Stimulated activated naive B cell treated with anti-CD40 and anti-IgM and Interleukin-4, amounts not matched to agents 10 μg/mL and 1 μg/mL and 100 μg/mL, for 72 hours (primary cell): ENCODE measurements at places on chromosomes 6 and 20.

DNA sequence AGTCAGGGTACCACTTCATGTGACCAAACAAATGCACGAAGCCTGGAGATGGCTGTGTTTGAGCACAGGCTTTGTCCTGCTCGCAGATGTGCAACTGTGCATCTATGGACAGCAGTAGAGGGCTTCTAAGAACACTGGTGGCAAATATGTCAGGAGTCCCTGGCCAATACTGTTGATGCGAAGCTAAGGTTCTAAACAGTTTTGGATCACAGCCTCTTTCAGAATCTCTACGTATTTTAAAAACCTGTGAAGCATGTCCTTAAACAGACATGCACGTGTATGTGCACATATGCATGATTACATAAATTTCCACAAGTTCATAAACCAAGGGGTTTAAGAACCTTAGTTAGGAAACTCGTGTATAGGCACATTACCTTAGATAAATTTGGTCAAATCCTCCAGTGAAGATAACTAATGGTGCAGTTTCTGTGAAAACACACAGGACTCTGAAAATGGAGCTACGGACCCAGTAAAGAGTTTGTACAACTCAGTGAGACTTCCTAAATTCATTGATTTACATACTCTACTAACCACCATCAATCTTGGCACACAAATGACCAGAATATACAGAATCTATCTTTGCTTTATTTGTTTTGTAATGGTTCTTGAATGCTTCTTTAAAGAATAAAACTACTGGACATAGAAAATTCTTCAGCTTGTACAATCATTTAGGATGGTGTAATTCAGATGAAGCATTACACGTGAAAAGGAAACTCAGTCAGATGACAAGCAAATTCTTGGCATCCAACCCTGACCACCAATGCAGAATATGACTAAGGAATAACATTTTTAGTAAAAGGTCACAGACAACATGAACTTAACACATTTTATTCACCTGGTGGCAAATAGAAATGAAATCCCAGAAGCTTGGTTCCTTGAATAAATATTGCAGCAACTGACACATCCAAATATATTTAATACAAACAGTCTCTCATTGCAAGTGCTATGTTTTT lies 27.4 kb downstream of the KCNQ5 start:
- H3K36me3 ChIP-seq = peaks cover 4% of the 10 kb centered on the region
- peaks cover 81% of the 10 kb centered on the region for H3K4me1 ChIP-seq
- peak overlapping the region; percentile 26 for H3K4me3 ChIP-seq
- H3K27ac ChIP-seq = peak overlapping the region; percentile 68
- H3K27me3 ChIP-seq = no peaks in the 10 kb centered on the region

DNA sequence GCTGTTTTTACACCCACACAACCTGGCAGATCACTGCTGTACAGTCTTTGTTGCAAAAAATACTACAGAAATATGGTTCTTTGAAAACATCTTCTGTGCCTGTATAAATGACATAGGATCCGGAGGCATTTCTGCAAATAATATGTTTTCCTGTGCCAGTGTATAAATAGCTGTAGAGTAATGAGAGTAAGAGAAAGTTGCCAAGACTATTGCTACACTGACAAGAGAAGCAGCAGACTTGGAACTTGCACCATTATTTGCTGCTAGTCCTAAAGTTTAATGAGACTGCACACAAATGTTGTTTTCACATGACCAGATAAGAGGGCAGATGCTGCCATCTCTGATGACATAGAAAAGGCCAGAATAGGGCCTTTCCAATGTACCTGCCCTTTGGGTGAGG lies 50.0 kb upstream of the DTNBP1 start:
- H3K27ac ChIP-seq = no peak overlapping the region
- DNase-seq = no peak
- H3K4me3 ChIP-seq = no peak overlapping the region
- H3K36me3 ChIP-seq = peaks cover 11% of the 10 kb centered on the region
- H3K4me1 ChIP-seq = peaks cover 5% of the 10 kb centered on the region
- H3K27me3 ChIP-seq = no peaks in the 10 kb centered on the region

GRCh38 chr6:106064142-106064541 lies 22.0 kb upstream of the PRDM1 start:
- H3K36me3 ChIP-seq = no peaks in the 10 kb centered on the region
- DNase-seq = no peak
- H3K27ac ChIP-seq = no peak overlapping the region
- peaks cover 5% of the 10 kb centered on the region for H3K27me3 ChIP-seq
- H3K4me1 ChIP-seq = no peaks in the 10 kb centered on the region

DNA sequence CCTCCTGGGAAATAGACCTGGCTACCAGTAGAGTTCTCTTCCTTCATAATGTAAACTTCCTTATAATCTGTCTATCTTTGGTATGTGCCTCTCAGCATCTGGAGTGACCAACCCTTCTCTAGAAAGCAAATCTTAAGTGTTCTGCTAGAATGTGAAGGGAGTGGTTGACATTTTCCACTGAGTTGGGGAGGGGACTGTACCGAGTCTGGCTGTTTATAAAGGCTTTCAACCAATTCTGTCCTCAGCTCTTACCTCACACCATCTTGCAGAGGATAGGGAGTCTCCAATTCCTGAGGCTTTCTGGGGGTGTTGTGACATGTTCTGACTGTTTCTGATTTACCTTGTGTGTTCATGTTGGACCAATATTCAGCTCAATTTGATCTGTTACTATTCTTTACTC lies 39.6 kb downstream of the FAM217A start:
- H3K36me3 ChIP-seq = peaks cover 67% of the 10 kb centered on the region
- H3K27me3 ChIP-seq = no peaks in the 10 kb centered on the region
- H3K4me1 ChIP-seq = peaks cover 24% of the 10 kb centered on the region
- no peak overlapping the region for H3K27ac ChIP-seq
- H3K4me3 ChIP-seq = no peak overlapping the region

GRCh38 chr20:23823621-23824324 lies 2.8 kb downstream of the CST2 start:
- H3K4me1 ChIP-seq = peaks cover 12% of the 10 kb centered on the region
- DNase-seq = no peak
- H3K4me3 ChIP-seq = no peak overlapping the region
- H3K27me3 ChIP-seq = no peaks in the 10 kb centered on the region

DNA sequence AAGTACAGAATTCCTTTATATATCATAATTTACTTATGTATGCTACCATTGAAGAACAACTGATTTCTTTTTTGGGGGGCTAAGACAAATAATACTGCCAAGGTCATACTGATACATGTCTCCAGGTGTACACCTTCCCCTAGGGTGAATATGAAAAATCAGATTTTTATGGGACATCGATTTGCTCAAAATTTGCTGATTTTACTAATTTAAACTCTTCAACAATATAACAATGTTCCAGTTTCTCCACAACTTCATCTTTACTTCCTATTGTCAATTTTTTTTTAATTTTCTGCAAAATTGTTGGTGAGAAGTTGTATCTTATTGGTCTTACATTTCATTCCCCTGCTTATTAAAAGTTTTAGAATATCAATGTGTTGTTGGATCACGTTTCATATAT lies 495.4 kb upstream of the MANEA start:
- H3K4me1 ChIP-seq = no peaks in the 10 kb centered on the region
- no peak for DNase-seq
- H3K4me3 ChIP-seq = no peak overlapping the region
- no peaks in the 10 kb centered on the region for H3K27me3 ChIP-seq

DNA sequence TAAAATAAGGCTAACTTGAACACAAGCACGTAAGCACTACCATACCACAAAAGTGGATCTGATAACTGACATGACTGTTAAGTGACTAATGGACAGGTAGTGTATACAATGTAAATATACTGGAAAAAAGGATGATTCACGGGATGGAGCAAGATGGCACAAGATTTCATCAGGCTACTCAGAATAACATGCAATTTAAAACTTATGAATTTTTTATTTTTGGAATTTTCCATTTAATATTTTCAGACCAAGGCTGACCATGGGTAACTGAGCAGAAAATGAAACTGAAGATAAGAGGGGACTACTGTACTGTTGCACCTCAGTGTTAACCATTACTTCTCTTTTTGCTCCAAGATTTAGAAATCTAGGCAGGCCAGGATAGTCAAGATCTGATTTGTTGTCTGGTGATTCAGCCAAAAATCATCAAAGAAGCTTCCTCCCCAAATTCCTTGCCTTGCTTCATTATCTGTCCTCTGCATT lies 45.4 kb downstream of the TPBG start:
- no peak for DNase-seq
- no peak overlapping the region for H3K27ac ChIP-seq
- H3K4me1 ChIP-seq = no peaks in the 10 kb centered on the region
- no peak overlapping the region for H3K4me3 ChIP-seq

GRCh38 chr6:41216616-41217015 lies 11.5 kb upstream of the TREML4 start:
- DNase-seq = no peak
- H3K4me3 ChIP-seq = no peak overlapping the region
- H3K27ac ChIP-seq = no peak overlapping the region
- no peaks in the 10 kb centered on the region for H3K27me3 ChIP-seq
- H3K36me3 ChIP-seq = peaks cover 14% of the 10 kb centered on the region

DNA sequence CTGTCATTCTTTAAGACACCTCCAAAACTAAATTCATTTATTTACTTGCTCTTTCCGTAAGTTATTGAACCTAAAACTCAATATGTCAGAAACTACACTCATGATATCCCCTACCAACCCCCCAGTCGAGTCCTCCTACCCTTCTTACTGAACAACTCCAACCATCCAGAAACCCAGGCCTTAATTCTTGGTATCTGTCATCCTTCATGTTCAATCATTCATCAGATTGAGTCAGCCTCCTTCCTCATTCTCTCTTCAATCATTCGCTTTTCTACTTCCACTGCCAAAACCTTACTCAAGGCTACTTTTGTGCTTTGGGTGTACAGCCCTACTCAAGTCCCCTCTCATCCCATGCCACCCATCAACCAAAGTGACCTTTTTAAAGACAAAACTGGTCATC lies 95.7 kb downstream of the SMLR1 start:
- no peak overlapping the region for H3K4me3 ChIP-seq
- H3K36me3 ChIP-seq = peaks cover 18% of the 10 kb centered on the region
- H3K4me1 ChIP-seq = peaks cover 6% of the 10 kb centered on the region
- no peaks in the 10 kb centered on the region for H3K27me3 ChIP-seq
- no peak for DNase-seq

DNA sequence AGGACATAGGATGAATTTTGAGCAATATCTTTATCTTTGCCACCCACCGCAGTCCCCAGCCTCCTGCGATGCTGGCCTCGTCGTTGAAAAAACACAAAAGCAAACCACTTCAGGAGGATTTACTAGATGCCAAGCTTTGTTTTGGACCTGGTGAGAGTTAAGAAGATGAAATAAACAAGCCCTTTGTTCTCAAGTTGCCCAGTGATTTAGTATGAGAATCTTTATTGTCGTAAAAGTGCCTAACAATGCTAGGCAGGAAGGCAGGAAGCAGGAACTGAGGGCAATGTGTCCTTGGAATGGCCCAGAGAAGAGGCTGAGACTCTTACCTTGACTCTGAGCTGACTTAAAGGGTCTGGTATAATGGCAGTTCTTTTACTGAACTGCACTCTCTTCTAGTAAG lies 116.0 kb downstream of the TRMT11 start:
- H3K27ac ChIP-seq = no peak overlapping the region
- H3K36me3 ChIP-seq = peaks cover 48% of the 10 kb centered on the region
- no peak for DNase-seq
- no peak overlapping the region for H3K4me3 ChIP-seq
- no peaks in the 10 kb centered on the region for H3K27me3 ChIP-seq

DNA sequence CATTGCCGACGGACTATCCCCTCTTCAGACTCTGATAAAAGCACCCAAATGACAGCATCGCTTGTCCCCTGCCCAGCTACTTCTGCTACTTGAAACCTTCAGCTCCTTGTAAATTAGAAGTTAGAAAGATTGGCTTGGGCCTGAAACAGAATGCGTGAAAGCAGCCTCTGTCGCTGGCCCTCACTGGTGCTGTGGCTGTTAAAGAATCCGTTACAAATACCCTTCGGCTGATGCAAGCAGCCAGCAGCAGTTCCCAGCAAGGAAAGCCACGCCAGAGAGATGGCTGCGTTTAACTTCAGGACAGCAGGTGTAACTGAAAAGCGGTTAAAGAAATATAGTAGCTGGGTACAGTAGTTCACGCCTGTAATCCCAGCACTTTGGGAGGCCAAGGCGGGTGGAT lies 2.4 kb upstream of the PRR18 start:
- peaks cover 13% of the 10 kb centered on the region for H3K4me1 ChIP-seq
- H3K27me3 ChIP-seq = peaks cover 15% of the 10 kb centered on the region
- H3K36me3 ChIP-seq = no peaks in the 10 kb centered on the region
- no peak overlapping the region for H3K4me3 ChIP-seq
- no peak for DNase-seq
- no peak overlapping the region for H3K27ac ChIP-seq

- no peaks in the 10 kb centered on the region for H3K27me3 ChIP-seq
- no peak overlapping the region for H3K4me3 ChIP-seq
- DNase-seq = no peak
Observed at GRCh38 chr20:22232473-22232872, 351.9 kb downstream of the FOXA2 start.

DNA sequence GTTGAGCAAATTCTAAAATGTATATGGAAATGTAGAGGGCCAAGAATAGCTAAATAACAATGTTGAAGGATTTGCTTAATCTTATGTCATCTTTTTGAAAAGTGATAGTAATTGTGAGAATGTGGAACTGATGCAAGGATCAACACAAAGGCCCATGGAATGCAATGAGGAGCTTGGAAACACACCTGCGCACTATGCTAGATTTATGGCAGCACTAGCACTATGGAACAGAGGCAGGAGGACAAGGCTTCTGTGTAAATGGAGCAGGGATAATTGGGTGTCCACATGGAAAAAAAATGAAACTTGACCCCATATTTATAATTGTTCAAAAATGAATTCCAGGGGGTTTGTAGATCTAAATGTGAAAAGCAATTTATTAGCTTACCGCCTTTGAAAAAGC lies 298.3 kb downstream of the FARS2 start:
- H3K27me3 ChIP-seq = no peaks in the 10 kb centered on the region
- H3K4me1 ChIP-seq = peaks cover 6% of the 10 kb centered on the region
- DNase-seq = no peak
- no peak overlapping the region for H3K4me3 ChIP-seq
- no peak overlapping the region for H3K27ac ChIP-seq
- H3K36me3 ChIP-seq = peaks cover 15% of the 10 kb centered on the region

DNA sequence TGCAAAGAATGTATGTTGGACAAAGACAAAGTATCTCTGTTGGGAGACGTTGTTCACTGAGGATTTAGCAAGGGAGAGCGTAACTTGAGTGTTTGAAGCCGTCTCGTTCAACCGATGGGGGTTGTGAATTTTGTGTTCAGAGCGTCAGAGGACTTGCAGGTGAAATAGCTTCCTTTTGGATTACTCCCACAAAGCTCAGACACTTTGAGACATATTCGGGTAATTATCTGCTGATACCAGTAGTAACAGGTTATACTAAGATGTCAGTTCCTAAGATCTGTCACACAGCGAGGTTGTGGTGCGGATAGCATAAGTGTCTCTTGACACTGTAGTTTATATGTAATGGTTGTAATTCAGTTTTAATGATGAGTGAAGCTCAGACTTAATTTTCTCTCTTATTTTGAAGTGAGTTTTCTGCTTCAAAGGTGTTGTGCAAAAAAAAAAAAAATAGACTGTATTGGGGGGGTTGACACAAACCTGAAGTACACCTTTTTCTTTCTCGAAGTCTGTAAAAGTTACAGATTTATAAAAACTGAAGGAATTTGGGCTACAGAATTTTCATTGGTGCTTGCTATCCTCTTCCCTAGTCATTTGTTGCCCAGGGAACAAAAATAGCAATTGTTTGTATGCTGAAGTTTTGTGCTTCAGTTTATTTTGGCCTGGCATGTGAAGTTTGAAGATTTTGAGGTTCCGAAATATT lies 1.7 kb downstream of the ASXL1 start:
- H3K4me1 ChIP-seq = peaks cover 78% of the 10 kb centered on the region
- H3K27me3 ChIP-seq = no peaks in the 10 kb centered on the region
- peaks cover 9% of the 10 kb centered on the region for H3K36me3 ChIP-seq
- H3K4me3 ChIP-seq = peak overlapping the region; percentile 91
